Astrocyte of the spinal cord (primary cell): ENCODE measurements at places on chromosomes 11 and 22.

DNA sequence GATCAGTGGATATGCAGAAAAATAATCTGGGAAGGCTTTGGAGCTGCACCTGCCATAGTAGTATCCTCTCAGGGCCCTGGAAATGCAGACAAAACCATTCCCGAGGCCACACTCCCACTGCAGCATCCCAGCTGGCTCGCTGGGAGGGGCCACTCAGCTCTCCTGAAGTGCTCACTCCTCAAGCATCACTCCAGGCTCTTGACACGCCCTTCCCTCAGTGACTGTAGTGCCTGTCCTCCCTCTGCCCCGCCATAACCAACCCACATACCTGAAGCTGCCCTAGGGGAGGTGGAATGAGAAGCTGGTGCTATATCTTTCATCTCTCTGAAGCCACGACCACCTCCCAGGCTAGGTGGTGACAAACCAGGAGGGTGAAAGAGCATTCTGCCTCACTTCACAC lies 4.8 kb downstream of the DSCAML1 start:
- DNase-seq = no peak

- no peak for DNase-seq
Measured at GRCh38 chr11:7436657-7437056, 48.6 kb upstream of the OLFML1 start.

DNA sequence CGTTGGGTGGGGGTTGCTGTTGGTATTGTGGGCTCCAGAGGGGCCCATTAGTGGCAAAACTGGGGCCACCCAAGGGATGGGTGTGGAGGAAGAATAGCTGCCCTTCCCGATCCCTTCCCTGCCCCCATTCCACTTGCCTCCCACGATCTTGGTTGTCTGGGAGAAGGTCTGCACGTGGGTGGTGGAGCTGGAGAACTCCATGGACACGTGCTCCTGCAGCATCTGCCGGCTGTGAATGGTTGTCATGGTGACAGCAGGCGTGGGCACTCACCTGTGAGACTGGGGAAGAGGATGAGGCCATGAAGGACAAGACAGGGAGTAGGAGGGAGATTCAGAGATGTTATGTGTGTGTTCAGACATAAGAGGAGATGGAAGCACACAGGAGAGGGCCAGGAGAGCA lies 2.0 kb downstream of the IGSF22 start:
- no peak for DNase-seq

DNA sequence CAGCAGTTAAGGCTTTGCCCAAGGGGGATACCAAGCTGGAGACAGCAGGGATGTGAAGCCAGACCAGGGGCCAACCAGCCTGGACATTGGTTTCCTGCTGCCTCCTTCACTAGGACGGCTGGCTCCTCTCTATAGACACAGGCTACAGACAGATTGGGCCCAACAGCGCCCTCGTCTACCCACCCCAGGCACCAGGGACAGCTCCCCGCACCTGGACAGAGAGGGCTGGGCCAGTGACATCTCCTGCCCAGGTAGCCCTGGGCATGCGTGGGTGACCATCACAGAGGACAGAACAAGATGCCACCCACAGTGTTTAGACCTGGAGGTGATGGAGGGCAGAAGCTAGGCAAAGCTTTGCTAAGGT lies 1.2 kb downstream of the DKK3 start:
- DNase-seq = no peak

- DNase-seq = no peak
Measured at GRCh38 chr11:122619757-122620156, 35.8 kb upstream of the UBASH3B start.

DNA sequence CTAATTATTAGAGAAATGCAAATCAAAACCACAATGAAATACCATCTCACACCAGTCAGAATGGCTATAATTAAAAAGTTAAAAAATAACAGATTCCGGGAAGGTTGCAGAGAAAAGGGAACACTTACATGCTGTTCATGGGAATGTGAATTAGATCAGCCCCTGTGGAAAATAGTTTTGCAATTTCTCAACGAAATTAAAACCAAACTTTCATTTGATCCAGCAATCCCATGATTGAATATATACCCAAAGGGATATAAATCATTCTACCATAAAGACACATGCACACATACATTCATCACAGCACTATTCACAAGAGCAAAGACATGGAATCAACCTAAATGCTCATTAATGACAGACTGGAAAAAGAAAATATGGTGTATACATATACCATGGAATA lies 32.5 kb downstream of the NOX4 start:
- DNase-seq = no peak

DNA sequence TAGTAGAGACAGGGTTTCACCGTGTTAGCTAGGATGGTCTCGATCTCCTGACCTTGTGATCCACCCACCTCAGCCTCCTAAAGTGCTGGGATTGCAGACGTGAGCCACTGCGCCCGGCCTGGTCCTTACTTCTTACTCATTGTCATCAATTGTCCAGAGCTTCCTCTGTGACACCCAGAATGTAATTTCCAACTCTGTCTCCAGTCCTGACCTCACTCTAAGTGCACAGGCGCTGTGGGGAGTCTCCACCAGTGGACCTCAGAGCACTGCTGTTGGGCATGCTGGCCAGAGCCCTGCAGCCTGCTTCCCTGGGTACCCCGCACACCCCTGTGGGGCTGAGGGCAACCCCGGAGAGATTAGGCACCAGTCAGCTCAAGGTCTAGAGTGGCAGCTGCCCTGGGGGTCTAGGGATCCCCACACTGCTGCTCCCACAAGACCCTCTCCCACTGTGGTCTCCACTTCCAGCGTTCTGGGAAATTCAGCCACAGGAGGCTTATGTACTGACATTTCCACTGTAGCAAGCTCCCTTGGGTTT lies 1140.3 kb downstream of the TBC1D22A start:
- DNase-seq = no peak

DNA sequence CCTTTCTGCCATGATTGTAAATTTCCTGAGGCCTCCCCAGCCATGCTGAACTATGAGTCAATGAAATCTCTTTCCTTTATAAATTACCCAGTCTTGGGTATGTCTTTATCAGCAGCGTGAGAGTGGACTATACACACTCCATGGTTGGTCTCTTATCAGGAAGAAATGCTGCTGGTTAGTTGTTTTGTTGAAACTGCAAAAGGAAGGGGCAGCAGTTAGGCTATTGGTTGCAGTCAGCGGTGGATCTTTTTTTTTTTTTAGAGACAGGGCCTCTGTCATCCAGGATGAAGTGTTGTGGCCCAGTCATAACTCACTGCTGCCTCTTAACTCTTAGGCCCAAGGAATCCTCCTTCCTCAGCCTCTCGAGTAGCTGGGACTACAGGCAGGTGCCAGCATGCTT lies 51.7 kb downstream of the HSD17B12 start:
- DNase-seq = no peak

GRCh38 chr11:71998649-71999310 lies at the start of gene IL18BP:
TSS of gene IL18BP (plus strand) at chr11:71998909. CDS start at chr11:71999985, 1,076 bp downstream.
- DNase-seq = no peak

GRCh38 chr22:17903564-17904295 lies 120.6 kb downstream of the MICAL3 start:
- peak; percentile 36 for DNase-seq

DNA sequence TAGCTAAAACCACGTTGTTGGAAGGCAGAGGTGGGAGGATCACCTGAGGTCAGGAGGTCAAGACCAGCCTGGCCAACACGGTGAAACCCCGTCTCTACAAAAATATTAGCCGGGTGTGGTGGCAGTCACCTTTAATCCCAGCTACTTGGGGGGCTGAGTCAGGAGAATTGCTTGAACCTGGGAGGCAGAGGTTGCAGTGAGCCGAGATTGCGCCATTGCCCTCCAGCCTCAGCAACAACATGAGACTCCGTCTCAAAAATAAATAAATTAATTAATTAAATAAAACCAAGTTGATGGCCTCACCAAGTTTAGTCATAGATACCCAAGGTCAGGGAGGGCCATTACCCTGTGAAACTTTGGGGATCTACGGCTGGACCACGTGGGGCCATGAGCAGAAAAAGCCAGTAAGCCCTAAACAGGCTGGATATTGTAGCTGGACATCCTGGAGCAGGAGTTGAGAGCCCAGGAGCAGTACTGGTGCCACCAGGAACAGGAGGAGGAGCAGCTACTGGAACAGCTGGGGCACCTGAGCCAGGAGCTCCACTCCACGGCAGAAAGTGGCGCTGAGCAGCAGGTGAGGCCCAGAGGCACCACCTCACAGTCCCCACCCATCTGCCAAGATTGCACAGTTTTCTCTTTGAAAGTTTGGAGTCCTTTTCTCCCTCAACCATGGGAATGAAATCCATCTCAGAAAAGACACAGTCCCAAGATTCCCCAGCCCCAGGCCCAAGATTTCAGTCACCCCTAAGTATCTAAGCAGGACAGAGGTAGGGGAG lies 50.5 kb downstream of the BTG4 start:
- DNase-seq = no peak

- no peak for DNase-seq
Measured at GRCh38 chr22:36850056-36850455, 10.8 kb upstream of the NCF4 start.

- DNase-seq = no peak
Measured at GRCh38 chr11:14042686-14043465, 80.4 kb downstream of the SPON1 start.

- no peak for DNase-seq
Measured at GRCh38 chr22:22891139-22891621, 3.6 kb downstream of the IGLL5 start.

DNA sequence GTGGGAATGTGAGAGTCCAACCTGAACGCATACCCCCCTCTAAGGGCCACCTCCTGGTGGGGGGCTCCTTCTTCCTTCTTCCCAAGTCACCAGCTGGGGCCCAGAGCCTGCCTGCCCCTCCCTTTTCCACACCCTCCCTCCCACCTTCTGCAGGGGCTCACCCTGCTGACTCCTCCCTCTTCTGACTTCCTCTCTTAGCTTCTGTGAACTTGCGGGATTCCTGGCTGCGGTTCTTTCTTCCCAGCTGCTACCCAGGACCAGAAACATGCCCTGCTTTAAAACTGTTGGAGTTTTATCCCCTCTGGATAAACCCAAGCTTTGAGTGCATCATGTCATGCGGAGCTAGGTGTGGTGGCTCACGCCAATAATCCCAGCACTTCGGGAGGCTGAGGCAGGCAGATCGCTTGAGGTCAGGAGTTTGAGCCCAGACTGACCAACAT lies 10.2 kb downstream of the LRRC74B start:
- DNase-seq = no peak

- DNase-seq = no peak
Measured at GRCh38 chr11:105923252-105923651, 98.8 kb downstream of the MSANTD4 start.

- no peak for DNase-seq
Measured at GRCh38 chr11:12270215-12270797, 107.1 kb upstream of the PARVA start.

- no peak for DNase-seq
Measured at GRCh38 chr11:69635804-69636511, 5.0 kb upstream of the CCND1 start.

DNA sequence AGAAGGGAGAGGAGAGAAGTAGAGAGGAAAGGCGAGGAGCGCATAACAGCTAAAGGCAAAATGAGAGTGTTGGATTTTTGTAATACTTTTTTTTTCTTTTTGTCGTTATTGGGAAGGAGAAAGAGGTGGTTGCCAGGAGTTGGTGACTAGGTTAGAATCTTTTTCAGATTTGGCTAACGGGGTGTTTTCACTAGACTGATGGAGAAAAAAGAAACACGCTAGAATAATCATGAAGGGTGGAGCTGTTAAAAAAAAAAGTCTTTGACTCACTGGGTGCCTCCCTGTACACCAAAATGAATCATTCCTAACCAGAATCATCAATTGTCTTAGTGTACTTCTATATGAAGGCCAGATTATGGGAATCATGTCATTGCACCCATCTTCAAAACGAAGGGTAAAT lies 12.7 kb downstream of the BLID start:
- DNase-seq = peak; percentile 63

DNA sequence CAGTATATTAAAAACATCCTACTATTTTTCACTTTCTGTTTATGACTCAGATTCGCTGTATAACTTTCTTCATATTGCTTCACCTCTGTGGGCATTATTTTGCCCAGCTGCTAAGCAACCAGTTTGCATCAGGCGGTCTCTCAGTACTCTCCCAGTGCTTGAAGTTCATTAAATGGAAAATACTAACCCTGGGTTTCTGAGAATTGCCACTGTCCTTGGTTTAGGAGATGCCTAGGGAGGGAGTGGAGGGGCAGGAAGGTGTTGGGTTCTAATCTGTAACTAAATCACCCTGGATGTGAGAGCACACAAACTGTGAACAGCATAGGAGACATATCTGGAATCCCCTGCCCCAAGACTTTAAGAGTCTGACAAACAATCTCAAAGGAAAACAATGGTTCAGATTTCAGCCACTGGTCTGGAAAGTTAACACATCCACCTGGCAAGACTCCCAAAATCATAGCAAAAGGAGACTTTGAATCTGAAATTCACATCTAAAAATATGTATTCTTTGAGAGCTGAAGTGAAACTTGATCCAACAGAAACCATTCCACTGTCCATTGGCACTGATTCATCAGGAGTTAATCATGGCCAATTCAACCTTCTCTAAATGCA lies 540.0 kb downstream of the SOX6 start:
- DNase-seq = peak; percentile 95
